ENCODE measurements at places on chromosomes 1 and 21.

DNA sequence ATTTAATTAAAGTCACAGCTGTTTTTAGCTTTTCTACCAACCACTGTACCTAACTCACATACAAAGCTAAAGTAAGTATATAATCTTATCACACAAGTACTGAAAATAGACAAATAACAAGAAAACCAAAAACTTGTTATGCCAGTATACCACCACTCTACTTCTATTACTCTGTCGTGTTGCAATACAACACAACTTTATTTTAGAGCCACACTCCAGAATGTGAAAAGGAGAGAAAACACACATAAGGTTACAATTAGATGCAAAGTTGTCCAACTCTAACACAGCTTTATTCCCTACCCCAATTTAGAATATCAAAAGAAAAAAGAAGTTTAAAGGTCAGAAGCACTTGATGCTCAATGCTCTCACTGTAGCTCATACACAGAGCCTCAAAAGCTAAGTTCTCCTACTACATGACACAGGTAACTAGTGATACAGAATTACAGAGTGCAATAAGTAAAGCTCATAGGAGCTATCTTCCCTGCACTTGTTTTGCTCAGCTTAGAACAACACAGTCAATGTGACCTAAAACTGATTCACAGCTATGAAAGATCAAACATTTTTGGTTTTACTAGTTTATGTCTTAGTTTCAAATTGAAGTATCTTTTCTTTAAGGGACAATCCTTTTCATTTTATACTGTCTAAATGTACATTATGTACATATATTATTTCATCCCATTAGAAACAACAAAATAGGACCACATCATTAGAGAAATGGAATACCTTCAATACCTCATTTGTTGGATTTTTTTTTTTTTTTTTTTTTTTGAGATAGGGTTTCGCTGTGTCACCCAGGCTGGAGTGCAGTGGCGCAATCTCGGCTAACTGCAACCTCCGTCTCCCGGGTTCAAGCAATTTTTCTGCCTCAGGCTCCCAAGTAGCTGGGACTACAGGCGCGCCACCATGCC is 29.2 kb downstream of the EYA3 start:
- DNase-seq = no peak

DNA sequence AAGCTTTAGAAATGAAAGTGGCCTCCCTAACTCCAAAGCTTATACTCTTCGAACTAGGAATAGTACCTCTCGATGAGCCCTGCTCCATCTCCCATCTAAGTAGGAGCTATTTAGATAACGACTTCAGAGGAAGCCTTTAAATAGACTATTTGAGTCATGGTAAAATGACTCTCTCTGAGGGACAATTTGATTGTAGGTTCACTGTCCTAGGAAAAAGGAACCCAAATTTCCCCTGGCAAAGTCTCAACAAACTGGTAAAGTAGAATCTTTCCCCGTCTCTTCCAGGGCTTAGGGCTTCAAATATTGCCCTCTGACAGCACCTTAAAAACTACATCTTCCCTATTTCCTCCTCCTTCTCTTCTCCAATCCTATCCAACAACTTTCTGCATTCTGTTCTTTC is 2.0 kb upstream of the FCER1A start:
- no peak for DNase-seq

DNA sequence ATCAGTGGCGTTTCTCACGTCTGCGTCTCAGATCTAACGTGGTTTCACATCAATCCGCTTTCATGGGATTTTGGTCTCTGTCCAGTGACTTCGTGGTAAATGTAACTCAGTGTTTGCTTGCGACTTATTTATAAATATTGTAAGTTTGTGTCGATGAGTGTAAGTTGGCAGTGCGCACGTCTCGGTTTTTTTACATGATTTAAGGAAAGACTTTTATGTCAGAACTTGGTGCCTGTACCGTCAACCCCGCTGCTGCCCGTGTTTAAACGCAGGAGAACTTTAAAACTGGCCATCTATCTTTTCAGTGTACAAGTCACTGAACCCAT is 1.5 kb downstream of the B3GALT6 start:
- DNase-seq = no peak

DNA sequence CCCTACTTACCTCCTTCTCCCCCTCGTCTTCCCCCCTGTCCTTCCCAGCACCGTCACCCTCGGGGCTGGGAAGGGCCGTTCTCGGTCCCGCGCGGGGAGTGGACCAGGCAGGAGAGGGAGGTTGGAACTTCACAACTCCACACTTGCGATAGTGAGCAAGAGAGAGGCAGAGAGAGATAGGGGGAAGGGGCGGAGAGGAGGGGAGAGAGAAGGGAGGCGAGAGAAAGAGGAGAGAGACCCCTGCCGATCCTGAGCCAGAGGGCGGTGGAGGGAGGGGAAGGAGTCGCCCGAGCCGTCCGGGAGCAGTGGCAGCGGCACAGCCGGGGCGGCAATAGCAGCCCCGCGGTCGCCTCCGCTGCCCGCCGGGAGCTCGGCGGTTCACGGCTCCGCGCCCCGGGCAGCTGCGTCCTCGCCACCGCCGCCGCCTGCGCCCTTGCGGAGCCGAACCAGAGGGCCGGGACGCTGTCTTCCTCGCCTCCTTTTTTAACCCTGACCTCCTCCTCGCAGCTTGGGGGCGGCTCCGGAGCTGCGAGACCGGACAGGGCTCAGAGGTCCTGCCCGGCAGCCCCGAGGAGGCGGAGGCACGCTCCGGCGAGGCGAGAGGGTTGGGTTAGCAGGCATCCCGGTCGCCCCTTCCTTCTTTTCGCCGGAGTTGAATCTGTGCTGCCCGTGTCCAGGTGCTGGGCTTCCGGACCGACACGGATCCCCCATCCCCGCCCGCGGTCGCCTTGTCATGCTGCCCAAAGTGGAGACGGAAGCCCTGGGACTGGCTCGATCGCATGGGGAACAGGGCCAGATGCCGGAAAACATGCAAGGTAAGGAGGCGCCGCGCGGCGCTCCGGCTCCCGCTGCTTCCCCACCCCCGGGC is 11.7 kb downstream of the NR5A2 start:
- no peak for DNase-seq

DNA sequence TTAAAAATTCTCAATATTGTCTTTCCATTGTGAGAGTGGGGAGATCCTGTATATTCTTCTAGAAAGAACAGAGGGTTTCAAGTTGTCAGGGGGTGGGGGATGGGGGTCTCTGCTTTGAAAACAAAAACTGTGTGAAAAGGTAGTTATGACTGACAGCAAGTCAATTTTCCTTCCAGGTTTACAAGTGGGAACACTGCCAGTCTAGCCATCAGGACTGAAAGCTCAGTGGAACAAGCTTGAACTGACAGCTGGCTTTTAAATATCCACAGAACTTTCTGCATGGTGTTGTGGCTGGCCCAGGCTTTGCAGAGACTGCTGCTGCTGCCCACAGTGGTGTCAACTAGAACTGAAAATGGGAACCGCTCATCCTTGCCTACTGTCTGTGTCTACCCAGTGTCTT is 162.6 kb downstream of the TNR start:
- no peak for DNase-seq

DNA sequence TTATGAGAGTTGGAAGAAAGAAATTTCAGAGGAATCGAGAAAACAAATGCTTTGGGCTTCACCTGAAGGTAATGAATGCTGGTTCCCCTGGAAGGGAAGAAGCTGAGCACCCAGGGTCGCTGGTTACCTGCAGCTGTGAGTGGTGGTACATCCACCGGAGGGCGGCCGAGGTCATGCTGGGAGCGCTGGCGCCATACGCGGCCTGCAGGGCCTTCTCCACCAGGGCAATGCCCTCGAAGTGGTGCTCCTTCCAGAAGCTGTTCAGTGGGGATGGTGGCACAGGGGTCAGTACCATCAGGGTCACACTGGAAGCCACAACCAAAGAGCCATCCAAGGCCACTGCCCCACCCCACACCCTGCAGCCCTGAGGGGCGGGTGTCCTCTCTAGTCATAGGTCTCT is 16.8 kb downstream of the MRTO4 start:
- DNase-seq = no peak

All from right hindlimb (tissue), 1 donor.